ENCODE measurements at places on chromosomes 3 and 15.
A peak's percentile ranks its signal among the peaks of the same experiment; 100 is the strongest.

GRCh38 chr15:80480909-80481308 is 76.7 kb downstream of the ARNT2 start:
- DNase-seq = no peak
- peaks cover 27% of the 10 kb centered on the region for H3K36me3 ChIP-seq
- H3K4me1 ChIP-seq = peaks cover 57% of the 10 kb centered on the region
- H3K27ac ChIP-seq = peak overlapping the region; percentile 31
- H3K4me3 ChIP-seq = no peak overlapping the region
- H3K27me3 ChIP-seq = peaks cover 4% of the 10 kb centered on the region

DNA sequence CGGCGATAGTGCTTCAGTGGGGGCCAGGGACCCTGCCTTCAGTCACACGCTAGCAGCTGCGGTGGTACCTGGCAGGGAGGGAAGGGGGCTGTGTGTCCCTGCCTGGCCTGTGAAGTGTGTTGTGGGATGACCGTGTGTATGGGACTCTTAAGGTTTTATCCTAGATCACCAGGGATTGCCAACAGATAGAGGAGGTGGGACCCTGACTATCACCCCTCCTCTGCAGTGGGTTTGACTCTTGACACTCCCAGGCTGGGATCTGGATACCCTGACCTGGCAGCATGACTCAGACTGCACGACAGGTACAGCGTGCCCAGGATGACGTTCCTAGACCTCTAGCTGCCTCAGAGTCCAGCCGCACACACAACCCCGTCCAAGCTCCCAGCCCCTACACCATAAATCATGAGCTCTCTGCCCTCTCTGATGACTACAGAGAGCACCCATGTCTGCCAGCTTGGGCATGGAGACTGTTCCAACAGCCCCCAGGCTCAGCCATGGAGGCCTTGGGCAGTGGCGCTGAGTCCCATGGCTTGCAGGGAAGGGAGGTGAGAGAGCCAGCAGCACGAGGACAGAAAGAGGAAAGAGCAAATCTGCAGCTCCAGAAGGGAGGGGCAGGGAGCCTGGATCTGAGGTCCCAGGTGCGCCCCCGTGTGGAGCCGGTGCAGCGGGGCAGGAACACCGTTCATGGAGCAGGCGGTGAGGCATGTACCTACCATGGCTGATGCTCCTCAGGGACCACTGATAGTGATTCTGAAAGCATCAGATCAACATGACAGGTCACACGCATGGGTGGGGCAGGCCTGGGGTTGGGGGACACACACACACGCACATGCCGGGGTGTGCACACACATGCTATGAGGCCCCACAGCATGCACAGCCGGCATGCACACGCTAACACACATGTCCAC is 71.0 kb downstream of the ADAMTS7 start:
- no peak overlapping the region for H3K27ac ChIP-seq
- peaks cover 21% of the 10 kb centered on the region for H3K27me3 ChIP-seq
- no peaks in the 10 kb centered on the region for H3K36me3 ChIP-seq
- peak; percentile 79 for DNase-seq
- no peaks in the 10 kb centered on the region for H3K4me1 ChIP-seq
- H3K4me3 ChIP-seq = no peak overlapping the region

DNA sequence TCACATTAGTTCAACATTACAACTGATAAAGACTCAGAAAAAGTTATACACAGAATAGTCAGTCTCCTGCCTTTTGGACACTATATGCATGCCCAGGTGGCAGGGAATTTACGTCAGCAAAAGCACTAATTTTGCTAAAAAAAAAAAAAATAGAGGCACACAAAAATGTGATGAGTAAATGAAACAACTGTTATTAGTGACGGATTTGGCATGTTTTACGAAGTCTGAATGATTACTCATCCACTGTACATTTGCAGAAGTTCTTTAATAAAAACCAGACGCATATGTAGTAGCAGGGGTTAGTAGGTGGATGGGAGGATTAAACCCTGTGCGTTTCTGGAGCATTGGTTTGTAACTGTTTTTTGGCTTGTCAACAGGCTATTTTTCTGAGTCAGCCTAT is 99.0 kb downstream of the MITF start:
- no peak overlapping the region for H3K27ac ChIP-seq
- DNase-seq = no peak
- H3K27me3 ChIP-seq = peaks cover 4% of the 10 kb centered on the region
- no peaks in the 10 kb centered on the region for H3K36me3 ChIP-seq
- H3K4me1 ChIP-seq = no peaks in the 10 kb centered on the region
- H3K4me3 ChIP-seq = no peak overlapping the region

DNA sequence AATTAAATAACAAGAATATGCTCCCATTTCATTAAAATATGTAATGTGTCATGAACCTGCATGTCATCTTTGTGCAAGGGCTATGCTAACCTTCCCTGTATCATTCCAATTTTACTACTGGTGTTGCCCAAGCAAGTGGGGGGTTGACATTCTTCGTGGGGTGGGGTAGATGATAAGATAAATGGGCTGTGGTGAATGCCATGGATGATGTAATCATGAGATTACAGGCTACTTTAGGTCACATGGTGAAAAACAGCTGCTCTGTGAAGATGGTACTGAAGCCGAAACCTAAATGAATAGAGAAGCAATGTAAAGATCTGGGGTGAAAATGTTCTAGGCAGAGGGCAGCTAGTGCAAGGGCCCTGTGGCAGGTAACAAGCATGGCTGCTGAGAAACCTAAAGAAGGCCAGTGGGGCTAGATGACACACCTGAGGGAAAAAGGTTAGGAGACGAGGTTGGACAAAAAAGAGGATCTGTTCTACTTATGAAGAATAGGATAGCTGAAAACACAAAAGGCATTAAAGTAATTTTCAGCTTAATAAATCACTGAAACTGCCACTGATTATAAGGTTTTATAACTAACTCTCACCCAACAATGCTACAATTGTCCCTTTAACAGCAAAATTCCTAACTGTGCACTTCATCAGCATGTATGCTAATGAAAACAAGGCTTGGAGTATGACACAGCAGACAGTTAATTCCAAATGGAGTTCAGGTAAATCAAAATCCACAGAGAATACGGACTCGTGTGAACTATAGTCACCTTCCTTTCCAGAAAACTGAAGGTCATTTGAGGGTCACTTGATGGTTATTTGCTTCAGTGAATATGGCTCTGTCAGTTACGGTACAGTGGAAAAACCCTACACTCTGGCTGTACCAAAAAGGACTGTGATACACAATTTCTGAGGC is 35.0 kb downstream of the MTMR10 start:
- no peak for DNase-seq
- H3K36me3 ChIP-seq = peaks cover 80% of the 10 kb centered on the region
- no peaks in the 10 kb centered on the region for H3K4me1 ChIP-seq
- H3K27ac ChIP-seq = no peak overlapping the region
- H3K4me3 ChIP-seq = no peak overlapping the region

GRCh38 chr3:187743195-187744141 is 1.8 kb downstream of the BCL6 start:
- peaks cover 85% of the 10 kb centered on the region for H3K4me1 ChIP-seq
- peak overlapping the region; percentile 100 for H3K27ac ChIP-seq
- DNase-seq = peak; percentile 56
- H3K36me3 ChIP-seq = no peaks in the 10 kb centered on the region
- H3K4me3 ChIP-seq = peak overlapping the region; percentile 99

- H3K4me3 ChIP-seq = no peak overlapping the region
- H3K4me1 ChIP-seq = no peaks in the 10 kb centered on the region
- no peak for DNase-seq
These were observed 239.2 kb upstream of the IL12A start for GRCh38 chr3:159749406-159749805.

- no peaks in the 10 kb centered on the region for H3K36me3 ChIP-seq
- no peak overlapping the region for H3K4me3 ChIP-seq
- DNase-seq = no peak
- peaks cover 13% of the 10 kb centered on the region for H3K27me3 ChIP-seq
These were observed 52.2 kb upstream of the POLR2M start for GRCh38 chr15:57654153-57654852.

DNA sequence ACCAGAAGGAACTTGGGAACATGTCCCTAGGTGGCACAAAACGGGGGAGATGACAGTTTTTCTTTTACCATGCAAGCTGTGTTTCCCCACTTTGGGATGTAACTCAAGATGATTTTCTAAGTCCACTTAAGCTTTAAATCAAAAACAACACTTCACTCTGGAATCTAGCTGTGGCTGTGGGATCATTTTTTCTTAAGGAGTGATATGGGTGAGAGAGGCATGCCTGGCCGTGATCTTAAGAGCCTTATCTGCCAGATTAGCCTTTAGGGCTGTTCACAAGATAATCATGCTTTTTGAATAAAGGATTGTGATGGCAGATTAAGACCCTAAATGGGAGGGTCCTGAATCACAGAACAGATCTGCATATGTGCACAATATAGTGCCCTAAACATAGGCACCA is 384.8 kb upstream of the SEMA6D start:
- DNase-seq = no peak
- no peak overlapping the region for H3K4me3 ChIP-seq
- peaks cover 6% of the 10 kb centered on the region for H3K27me3 ChIP-seq
- no peak overlapping the region for H3K27ac ChIP-seq

DNA sequence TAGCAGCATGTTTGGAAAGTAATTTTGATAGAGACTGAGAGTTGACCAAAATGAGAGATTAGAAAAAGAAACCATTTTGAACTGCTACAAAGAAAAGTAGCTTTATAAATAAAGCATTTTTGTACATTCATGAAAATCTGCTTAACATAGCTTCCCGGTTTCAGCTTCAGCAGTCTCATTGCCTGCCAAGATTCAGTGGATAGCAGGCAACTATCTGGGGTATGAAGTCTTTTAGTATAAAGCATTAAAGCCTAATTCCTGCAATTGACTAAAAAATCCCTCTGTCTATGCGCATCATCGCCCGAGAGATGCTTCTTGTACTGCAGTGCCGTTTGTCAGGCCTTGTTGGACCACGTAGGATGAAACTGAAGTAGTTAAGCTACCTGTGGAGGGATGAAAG is 588.4 kb downstream of the NAALADL2 start:
- no peaks in the 10 kb centered on the region for H3K4me1 ChIP-seq
- H3K36me3 ChIP-seq = no peaks in the 10 kb centered on the region
- H3K27me3 ChIP-seq = no peaks in the 10 kb centered on the region
- H3K4me3 ChIP-seq = no peak overlapping the region
- no peak overlapping the region for H3K27ac ChIP-seq

DNA sequence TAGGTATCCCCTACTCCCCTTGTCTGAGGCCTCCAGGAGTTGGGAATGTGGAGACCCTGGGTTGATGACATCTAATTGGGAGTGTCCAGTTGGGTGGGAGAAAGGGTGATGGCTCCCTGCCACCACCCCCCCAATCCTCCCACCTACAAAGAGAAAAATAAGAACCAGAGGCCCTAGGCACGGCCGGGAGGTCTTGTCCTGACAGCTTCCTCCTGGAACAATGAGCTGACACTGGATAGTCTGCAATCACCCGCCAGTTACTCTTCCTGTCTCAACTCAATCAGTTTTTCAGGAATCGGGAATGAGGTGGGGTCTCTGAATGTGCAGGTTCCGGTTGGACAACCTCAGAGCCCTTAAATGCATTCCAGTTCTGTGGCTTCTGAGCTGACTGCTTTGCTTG is 129.9 kb upstream of the MRPS22 start:
- no peak overlapping the region for H3K27ac ChIP-seq
- no peaks in the 10 kb centered on the region for H3K36me3 ChIP-seq
- DNase-seq = no peak
- H3K4me1 ChIP-seq = peaks cover 8% of the 10 kb centered on the region
- peaks cover 24% of the 10 kb centered on the region for H3K27me3 ChIP-seq

GRCh38 chr3:126112531-126113237 is 28.8 kb upstream of the SLC41A3 start:
- H3K27ac ChIP-seq = peak overlapping the region; percentile 45
- DNase-seq = no peak
- peaks cover 6% of the 10 kb centered on the region for H3K27me3 ChIP-seq

DNA sequence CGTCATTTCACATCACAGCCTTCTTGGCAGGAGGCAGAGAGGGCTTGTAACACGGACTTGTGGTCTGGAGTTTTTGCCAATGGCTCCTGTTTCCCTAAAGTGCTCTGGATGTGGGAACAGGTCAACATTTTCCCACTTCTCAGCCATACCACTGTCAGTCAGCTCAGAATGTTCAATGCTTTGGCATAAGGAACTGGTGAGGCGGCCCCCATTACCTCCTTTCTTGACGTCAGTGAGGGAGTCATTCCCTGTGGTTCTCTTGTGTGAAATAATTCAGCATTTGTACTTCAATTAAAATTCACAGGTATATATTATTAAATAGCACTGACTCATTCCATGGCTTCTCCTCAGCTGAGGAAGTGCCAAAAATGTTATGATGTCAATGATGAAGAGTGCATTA is 167.1 kb downstream of the P3H2 start:
- no peak for DNase-seq
- no peak overlapping the region for H3K4me3 ChIP-seq
- peaks cover 13% of the 10 kb centered on the region for H3K4me1 ChIP-seq
- H3K36me3 ChIP-seq = peaks cover 13% of the 10 kb centered on the region
- H3K27ac ChIP-seq = no peak overlapping the region
- peaks cover 5% of the 10 kb centered on the region for H3K27me3 ChIP-seq

Measured in nephron progenitor cell (in vitro differentiated cells).